Bronchus fibroblast of lung (primary cell): ENCODE measurements at places on chromosomes 2 and 18. TPM values are rescaled to one million over a fixed set of nuclear protein-coding genes. Genes with fewer than 3 reads are reported as not detected.

Gene VRK2
- 17.1 and 19.7 TPM in 2 replicates for total RNA-seq

Gene NFU1
- 32.9 and 37.7 TPM in 2 replicates for total RNA-seq

Gene DNAJC5G
- total RNA-seq: not detected in 2 replicates

Gene GKN2
- not detected in 2 replicates for total RNA-seq

Gene COLEC12
- total RNA-seq: 14.8 and 15.2 TPM in 2 replicates

Gene PRKD3
- 22.6 and 31.1 TPM in 2 replicates for total RNA-seq

Gene RAB12
- total RNA-seq: 32.9 and 33.3 TPM in 2 replicates

Gene CCDC74A
- 14.6 and 15.5 TPM in 2 replicates for total RNA-seq

Gene CABLES1
- total RNA-seq: 1.5 and 1.8 TPM in 2 replicates

Gene FIGN
- 0.74 and 2.2 TPM in 2 replicates for total RNA-seq

Gene BBS5
- total RNA-seq: 4.4 and 4.6 TPM in 2 replicates

Gene RTP5
- not detected in 2 replicates for total RNA-seq

Gene CAPN14
- under 0.01 TPM in 2 replicates for total RNA-seq

Gene ACTR2
- 73.6 and 78.0 TPM in 2 replicates for total RNA-seq

Gene IL1A
- under 0.01 TPM in 1 of 2 replicates, not detected in the other for total RNA-seq

Gene IL36G
- not detected in 2 replicates for total RNA-seq

Gene COX7A2L
- 197 and 210 TPM in 2 replicates for total RNA-seq

Gene ST6GAL2
- under 0.01 TPM in 2 replicates for total RNA-seq

Gene CRYGC
- not detected in 2 replicates for total RNA-seq

Gene HRH4
- not detected in 2 replicates for total RNA-seq

Gene DOK1
- 20.1 and 23.0 TPM in 2 replicates for total RNA-seq

Gene NFATC1
- total RNA-seq: 2.5 and 2.7 TPM in 2 replicates

Gene CPLX4
- not detected in 2 replicates for total RNA-seq

Gene CCBE1
- 52.3 and 55.1 TPM in 2 replicates for total RNA-seq

Gene RUFY4
- not detected in 2 replicates for total RNA-seq

Gene UNC80
- total RNA-seq: not detected in 2 replicates

Gene RSAD2
- under 0.01 TPM in 1 of 2 replicates, not detected in the other for total RNA-seq

Gene CFC1
- total RNA-seq: not detected in 2 replicates

Gene HOXD9
- not detected in 2 replicates for total RNA-seq

Gene FLACC1
- not detected in 2 replicates for total RNA-seq

Gene FAM161A
- total RNA-seq: 1.9 and 3.4 TPM in 2 replicates

Gene HOXD4
- not detected in 2 replicates for total RNA-seq

Gene AMMECR1L
- 6.1 TPM in 2 replicates for total RNA-seq

Gene SDC1
- 30.6 and 37.7 TPM in 2 replicates for total RNA-seq

Gene ALLC
- not detected in 2 replicates for total RNA-seq

Gene SLC9A2
- not detected in 2 replicates for total RNA-seq

Gene PDCD1
- total RNA-seq: not detected in 2 replicates

Gene PNPT1
- total RNA-seq: 15.2 and 16.6 TPM in 2 replicates

Gene GAL3ST2
- not detected in 2 replicates for total RNA-seq

Gene ORC2
- total RNA-seq: 10.4 and 12.4 TPM in 2 replicates

Gene PXDN
- total RNA-seq: 153 and 161 TPM in 2 replicates

Gene TUBB6
- 749 and 805 TPM in 2 replicates for total RNA-seq

Gene C1GALT1C1L
- total RNA-seq: 0.50 and 1.0 TPM in 2 replicates

Gene RIT2
- not detected in 2 replicates for total RNA-seq

Gene TMEM247
- not detected in 2 replicates for total RNA-seq

Gene ASB18
- not detected in 2 replicates for total RNA-seq

Gene THSD7B
- not detected in 2 replicates for total RNA-seq

Gene G6PC2
- not detected in 2 replicates for total RNA-seq

Gene AAMP
- 105 and 126 TPM in 2 replicates for total RNA-seq

Gene SCN2A
- 1.0 and 1.2 TPM in 2 replicates for total RNA-seq

Gene REG3G
- not detected in 2 replicates for total RNA-seq

Gene MSTN
- under 0.01 TPM in 2 replicates for total RNA-seq

Gene SLC5A7
- total RNA-seq: not detected in 2 replicates

Gene SLC14A1
- total RNA-seq: 3.7 and 4.5 TPM in 2 replicates

Gene TWIST2
- 123 and 134 TPM in 2 replicates for total RNA-seq

Gene RPS27A
- total RNA-seq: 1,202 and 1,279 TPM in 2 replicates

Gene B3GNT7
- 0.15 and 0.50 TPM in 2 replicates for total RNA-seq

Gene GNAL
- 0.30 and 0.34 TPM in 2 replicates for total RNA-seq

Gene ZFAND2B
- total RNA-seq: 28.2 and 31.9 TPM in 2 replicates
